B cell (primary cell): ENCODE measurements at places on chromosomes 7 and 10.

DNA sequence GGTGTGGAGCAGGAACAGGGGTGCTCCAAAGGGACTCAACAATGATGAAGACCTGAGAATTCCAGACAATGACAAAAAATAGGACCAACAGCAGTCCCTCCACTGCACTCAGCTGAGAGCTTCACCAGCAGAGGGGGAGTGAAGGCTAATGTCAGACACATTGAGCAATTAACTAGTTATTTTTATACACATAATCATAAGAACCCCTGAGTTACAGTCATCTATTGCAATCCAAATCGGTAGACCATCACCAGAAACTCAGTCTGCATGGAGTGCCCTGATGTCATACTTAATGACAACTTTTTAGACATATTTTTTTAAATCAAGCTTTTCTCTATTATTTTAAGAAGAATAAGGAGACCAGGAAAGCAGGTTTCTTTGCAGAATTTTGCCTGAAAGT lies 30.6 kb upstream of the IKZF1 start:
- no peaks in the 10 kb centered on the region for H3K27me3 ChIP-seq
- no peak for DNase-seq
- H3K4me3 ChIP-seq, result no peak overlapping the region
- peak overlapping the region; percentile 4 for H3K27ac ChIP-seq
- H3K36me3 ChIP-seq, result no peaks in the 10 kb centered on the region

DNA sequence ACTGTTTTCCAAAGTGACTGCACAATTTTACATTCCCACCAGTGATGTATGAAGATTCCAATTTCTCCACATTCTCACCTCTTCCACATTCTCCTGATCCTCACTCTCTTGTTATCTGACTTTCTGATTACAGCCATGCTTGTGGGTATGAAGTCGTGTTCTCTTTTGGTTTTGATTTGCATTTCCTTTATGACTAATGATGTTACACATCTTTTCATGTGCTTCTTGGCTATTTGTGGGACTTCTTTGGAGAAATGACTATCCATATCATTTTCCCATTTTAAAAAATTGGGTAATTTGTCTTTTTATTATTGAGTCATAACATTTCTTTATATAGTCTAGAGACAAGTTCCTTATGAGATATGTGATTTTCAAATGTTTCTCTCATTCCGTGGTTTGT lies 10.5 kb upstream of the GIMAP8 start:
- H3K4me1 ChIP-seq, result peaks cover 20% of the 10 kb centered on the region
- H3K27ac ChIP-seq, result no peak overlapping the region
- no peaks in the 10 kb centered on the region for H3K36me3 ChIP-seq
- H3K27me3 ChIP-seq, result no peaks in the 10 kb centered on the region

DNA sequence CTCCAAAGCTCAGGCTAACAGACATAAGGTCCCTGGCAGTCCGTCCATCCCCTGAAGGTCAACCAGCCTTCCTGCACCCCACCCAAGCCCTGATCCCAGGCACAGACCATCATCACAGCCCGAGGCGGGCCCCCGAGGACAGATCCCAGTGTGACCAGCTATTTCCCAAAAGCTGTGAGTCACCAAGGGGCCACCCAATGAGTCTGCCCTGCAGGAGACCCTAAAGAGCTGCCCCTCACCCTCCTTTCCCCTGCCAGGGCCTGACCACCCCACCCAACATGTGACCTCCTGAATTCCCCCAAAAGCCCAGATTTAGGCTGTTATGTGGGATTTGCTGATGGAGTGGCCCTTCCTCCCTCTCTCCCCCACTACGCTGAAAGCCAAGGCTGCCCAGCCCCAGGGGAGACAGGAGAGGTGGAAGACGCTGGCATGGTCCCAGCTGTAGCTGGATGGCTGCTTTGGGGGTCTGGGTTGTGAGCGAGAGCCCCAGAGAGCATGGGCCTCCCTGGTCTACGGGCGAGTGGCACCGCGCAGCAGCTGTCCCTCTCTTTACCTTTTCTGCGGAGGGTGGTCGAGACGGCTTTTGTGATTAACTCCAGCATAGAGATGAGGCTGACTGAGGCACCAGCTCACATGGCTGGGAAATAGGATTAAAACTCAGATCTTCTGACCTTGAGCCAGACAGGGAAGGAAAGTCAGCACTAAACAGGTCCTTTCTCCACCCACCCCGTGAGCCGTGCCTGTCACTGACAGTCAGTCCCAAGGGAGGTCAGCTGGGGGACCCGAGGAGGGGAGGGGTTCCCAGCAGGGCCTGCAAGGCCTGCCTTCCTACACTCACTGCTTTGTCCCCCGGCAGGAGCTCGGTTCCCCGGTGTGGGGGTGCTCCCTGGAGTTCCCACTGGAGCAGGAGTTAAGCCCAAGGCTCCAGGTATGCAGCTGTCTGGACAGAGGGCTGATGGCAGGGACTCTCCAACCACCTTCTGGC lies 16.7 kb downstream of the ELN start:
- no peak overlapping the region for H3K4me3 ChIP-seq
- no peaks in the 10 kb centered on the region for H3K4me1 ChIP-seq
- no peak overlapping the region for H3K27ac ChIP-seq
- DNase-seq, result no peak

DNA sequence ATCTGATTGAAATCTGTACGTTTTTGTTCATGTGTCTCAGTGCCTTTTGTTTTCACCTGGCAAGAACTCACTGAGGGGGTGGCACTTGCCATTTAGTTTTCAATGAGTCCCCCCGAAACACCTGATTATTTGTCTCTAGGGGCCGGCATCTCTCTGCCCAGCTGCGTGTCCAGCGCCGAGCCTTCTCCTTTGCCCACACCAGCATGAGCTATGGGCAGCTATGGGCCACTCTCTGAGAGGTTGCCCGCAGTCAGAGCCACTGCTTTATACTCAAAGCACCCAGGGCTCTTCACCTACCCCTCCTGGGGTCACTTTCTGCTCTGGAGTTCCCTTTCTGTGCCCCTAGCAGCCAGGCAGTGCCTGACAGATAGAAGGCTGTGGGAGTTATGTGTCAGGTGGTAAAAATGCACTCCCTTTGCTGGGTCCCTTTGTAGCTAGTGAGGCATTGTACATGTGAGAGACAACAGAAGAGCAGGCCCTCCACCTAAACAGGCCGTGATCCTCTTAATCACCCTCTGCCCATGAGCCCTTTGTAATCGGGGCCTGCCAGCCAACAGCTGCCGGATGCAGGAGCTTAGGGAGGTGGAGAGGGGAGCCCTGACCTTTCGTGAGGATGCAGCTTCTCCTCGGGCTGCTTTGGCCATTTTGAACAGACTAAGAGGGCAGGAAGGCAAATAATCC lies 133.1 kb upstream of the NPS start:
- no peak for DNase-seq
- no peaks in the 10 kb centered on the region for H3K4me1 ChIP-seq
- no peaks in the 10 kb centered on the region for H3K27me3 ChIP-seq

DNA sequence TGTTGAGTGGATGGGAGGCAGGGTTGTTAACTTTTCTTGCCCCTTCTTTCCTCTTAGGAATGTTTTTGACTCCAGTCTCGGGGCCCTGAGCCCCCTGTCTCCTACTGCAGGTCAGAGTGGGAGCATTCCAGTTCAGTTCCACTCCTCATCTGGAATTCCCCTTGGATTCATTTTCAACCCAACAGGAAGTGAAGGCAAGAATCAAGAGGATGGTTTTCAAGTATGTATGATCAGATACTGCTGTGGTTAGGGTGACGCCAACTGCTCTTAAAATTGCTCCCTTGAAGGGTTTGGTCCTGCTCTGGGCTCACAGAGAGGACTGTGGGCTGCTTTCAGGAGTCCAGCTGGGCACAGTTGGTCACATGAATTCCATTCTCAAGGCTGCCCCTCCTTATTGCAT lies 22.0 kb downstream of the VWA2 start:
- no peak for DNase-seq
- no peaks in the 10 kb centered on the region for H3K4me1 ChIP-seq
- H3K27ac ChIP-seq, result no peak overlapping the region
- H3K36me3 ChIP-seq, result no peaks in the 10 kb centered on the region
- H3K4me3 ChIP-seq, result no peak overlapping the region
- H3K27me3 ChIP-seq, result no peaks in the 10 kb centered on the region

DNA sequence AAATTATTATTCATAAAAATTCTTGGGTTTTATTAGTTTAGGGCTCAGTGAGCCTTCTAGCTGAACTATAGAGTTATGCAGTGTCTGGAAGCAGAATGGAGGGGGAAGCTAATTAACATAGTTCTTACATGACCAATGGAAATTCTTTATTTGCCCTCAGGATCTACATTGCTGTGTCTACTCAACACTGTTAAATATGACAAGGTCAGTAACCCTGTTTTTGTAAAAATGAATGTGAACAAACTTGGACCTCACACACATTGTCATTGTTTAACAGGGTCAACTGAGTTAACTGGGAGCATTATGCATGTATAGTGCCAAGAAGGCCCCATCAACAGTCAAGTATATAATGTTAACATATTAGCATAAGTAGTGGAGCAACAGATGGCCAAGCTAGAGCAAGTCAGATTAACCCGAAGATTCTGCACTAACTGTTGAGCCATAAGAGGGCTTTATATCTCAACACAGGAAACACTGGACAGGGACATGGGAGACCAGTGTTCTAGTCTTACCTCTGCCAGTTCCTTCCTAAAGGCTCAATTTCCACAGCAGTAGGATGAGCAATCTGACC lies 122.5 kb upstream of the SEM1 start:
- no peaks in the 10 kb centered on the region for H3K36me3 ChIP-seq
- H3K4me3 ChIP-seq, result no peak overlapping the region
- no peak for DNase-seq
- H3K27me3 ChIP-seq, result no peaks in the 10 kb centered on the region
- H3K27ac ChIP-seq, result no peak overlapping the region
- no peaks in the 10 kb centered on the region for H3K4me1 ChIP-seq

DNA sequence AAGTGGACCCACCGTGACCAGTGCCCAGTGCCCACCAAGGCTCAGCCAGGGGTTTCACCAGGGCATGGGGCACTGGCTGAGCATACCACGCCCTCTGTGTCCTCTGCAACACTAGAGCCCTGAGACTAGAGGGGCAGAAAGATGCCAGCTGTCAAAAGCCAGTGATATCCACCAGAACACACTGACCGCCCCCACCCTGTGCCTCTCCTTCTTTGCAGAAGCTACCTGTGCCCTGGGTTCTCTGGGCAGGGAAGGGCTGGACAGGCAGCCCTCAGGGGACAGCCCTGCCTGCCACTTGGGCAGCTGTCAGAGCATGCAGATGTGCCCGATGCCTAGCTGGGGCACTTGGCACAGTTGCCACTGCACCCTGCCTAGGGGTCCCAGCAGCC lies 494 bp downstream of the VSIR start:
- H3K36me3 ChIP-seq, result no peaks in the 10 kb centered on the region
- H3K27me3 ChIP-seq, result no peaks in the 10 kb centered on the region
- H3K4me3 ChIP-seq, result peak overlapping the region; percentile 97
- peaks cover 84% of the 10 kb centered on the region for H3K4me1 ChIP-seq
